ENCODE measurements at places on chromosomes 1 and 21. TPM values are rescaled to one million over a fixed set of nuclear protein-coding genes. Genes with fewer than 3 reads are reported as not detected.

ESRRG gene
- total RNA-seq: 0.12 TPM

PSMA5 gene
- total RNA-seq: 72.8 TPM

CRYAA gene
- total RNA-seq: not detected

FBXO2 gene
- total RNA-seq: 1.2 TPM

SLAMF9 gene
- total RNA-seq: not detected

S100B gene
- total RNA-seq: not detected

SPRR2B gene
- total RNA-seq: not detected

LYPD8 gene
- total RNA-seq: not detected

OR2T35 gene
- total RNA-seq: not detected

ACTA1 gene
- not detected for total RNA-seq

FCRL1 gene
- not detected for total RNA-seq

UMODL1 gene
- 0.12 TPM for total RNA-seq

FMO5 gene
- total RNA-seq: 0.77 TPM

PAQR6 gene
- total RNA-seq: 0.22 TPM

OR6N1 gene
- not detected for total RNA-seq

KCNJ9 gene
- total RNA-seq: not detected

HSPG2 gene
- total RNA-seq: 92.9 TPM

VSIG8 gene
- 0.12 TPM for total RNA-seq

DHDDS gene
- 69.5 TPM for total RNA-seq

BARHL2 gene
- total RNA-seq: not detected

Measured in uterine smooth muscle cell (primary cell).